T follicular helper cell (primary cell): ENCODE measurements at places on chromosomes 13 and 19.

DNA sequence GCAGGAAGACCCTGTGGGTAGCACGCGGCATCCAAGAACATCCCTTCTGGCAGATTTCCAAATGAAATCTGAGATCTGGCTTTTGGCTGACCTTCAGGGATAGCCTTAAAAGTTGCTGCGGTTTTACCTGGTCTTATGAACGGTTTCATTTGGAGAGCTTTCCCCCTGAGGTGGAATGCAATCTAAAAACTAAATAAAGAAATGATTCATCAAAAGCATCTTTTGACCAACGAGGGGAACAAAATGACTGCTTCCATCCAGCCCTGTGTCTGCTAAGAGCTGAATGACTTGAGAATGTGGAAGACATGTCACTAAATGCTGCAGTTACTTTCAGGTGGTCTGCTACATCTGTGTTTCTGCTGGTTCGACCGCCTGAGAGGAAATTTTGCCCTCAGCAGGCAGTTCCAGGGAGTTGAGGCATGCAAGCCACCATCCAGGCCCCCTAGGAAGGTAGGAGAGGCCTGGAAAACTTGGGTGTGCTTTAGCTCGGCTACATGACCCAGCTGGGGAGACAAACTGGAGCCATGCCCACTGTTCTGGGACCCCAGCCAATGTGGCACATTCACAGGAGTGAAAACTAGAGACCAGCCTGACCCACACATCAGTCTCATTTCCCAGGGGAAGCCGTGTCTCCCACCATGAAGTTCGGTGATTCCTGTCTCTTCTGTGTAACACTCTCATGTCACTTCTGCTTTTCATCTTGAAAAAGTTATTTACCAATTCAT is 175.1 kb upstream of the KL start:
- DNase-seq: no peak

GRCh38 chr19:16890461-16891184 is 1.8 kb downstream of the F2RL3 start:
- DNase-seq: no peak

GRCh38 chr13:105665284-105665683 is 870.2 kb downstream of the EFNB2 start:
- DNase-seq: no peak

DNA sequence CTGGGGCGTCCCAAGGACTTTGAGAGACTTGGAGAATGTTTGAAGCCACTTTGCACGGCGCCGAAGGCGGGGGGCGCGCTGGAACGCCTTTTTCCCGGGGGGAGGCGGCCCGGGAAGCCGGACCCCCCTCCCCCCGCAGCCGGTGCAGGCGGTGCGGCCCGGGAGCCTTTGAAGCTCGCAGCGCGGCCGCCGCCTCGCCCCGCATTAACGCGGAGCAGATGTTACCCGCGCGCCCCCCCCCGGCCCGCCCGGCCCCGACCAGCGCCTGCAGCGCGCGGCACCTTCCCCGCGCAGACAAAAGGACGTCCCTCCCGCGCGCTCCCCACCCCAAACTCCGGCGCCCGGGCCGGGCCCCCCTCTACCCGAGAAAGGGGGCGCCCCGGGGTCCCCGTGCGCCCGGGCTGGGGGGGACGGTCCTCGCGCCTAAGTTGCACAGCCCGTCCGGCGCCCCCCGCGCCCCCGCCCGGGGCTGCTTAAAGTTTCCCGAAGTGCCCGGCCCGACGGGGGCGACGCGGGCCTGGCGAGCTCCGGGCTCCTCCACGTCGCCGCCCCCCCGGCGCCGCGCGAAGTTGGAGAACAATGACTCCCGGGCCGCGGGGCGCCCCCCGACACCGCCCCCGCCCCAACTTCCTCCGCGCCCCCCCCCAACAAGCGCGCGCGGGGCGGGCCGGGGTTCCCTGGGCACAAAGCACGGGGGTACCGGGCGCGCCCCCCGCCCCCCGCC is 685 bp downstream of the TCF3 start:
- DNase-seq: peak; percentile 29

GRCh38 chr19:46025835-46026234 is 3.0 kb upstream of the PGLYRP1 start:
- DNase-seq: no peak

DNA sequence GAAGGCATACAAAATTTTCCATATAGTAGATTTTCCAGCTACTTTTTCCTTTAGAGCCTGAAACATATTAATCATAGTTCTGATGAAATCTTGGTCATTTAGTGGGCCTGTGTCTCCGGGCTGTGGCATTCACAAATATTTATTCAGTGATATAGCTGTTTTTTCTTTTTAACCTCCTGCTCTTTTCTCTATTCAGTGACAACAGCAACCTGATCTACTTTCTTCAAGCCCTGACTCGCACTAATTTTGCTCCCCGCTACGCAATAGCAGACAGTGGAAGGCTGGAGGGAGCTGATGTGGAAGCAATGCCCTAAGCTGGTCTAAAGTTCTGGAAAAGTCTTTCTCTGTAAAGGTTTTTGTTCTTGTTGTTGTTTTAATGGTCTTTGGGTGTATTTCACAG is 289.7 kb downstream of the SLITRK6 start:
- no peak for DNase-seq

DNA sequence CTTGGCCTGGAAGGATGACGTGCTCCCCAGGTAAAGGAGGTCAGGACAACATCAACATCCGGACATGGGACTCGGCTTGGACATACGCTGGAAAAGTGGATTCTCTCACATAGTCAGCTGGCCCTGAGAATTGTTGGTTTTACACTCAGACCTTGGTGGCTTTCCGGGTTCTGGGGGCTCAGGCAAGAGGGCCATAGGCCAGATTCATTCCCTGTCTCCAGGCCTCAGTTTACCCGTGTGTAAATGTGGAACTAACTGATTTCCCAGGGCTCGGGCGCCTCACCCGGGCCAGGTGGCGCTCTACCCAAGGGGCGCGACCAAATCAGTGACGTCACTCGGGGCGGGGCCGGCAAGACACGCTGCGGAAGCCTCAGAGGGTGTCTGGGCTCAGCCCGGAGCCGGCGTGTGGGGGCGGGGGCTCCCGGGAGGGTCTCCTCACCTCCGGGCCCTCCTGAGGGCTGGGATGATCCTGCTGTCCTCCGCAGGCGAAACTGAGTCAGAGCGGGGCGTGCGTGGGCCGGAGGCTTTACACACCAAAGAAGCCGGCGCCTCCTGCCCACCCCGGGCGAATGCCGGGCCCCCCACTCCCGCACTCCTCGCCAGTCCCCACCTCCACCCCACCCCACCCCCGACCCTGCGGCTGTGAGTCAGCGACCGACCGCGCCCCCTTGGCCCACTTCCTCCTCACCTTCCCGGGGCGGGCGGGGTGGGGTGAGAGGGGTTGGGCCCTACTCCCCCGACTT is 862 bp upstream of the VASP start:
- DNase-seq: peak; percentile 95

DNA sequence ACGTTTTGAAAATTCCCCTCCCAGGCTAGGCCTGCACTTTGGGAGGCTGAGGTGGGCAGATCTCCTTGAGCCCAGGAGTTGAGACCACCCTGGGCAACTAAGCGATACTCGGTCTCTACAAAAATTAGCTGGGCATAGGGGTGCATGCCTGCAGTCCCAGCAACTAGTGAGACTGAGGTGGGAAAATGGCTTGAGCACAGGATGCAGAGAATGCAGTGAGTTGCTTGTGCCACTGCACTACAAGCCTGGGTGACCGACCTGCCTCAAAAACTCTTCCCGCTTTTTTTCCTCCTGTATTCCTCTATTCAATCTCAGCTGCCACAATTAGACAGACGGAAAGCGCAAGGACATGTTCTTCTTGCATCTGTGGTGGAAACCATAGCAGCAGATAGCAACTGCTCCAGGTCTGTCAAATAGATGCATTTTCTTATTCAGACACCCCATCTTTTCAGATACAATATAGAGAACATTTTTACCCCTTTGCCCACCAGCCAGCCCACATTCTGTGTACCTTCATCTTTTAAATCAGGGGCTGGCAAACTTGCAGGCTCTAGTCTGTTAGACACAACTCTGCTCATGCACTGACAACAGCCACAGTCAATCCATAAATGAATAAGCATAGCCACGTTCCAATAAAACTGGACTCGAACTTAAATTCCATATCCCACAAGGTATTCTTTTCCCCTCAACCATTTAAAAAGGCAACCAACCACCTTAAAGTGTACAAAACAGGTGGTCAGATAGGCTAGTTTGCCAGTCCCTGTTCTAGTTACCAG is 4.8 kb downstream of the TPT1 start:
- no peak for DNase-seq

GRCh38 chr13:20924758-20925394 is 22.3 kb upstream of the XPO4 start:
- DNase-seq: peak; percentile 60

GRCh38 chr13:51832471-51833152 is 12.4 kb downstream of the TMEM272 start:
- DNase-seq: peak; percentile 48

- no peak for DNase-seq
These were observed 64.2 kb downstream of the MCF2L start for GRCh38 chr13:113033054-113033850.

GRCh38 chr19:10105509-10106099 is 558 bp upstream of the PPAN start:
- peak; percentile 57 for DNase-seq

DNA sequence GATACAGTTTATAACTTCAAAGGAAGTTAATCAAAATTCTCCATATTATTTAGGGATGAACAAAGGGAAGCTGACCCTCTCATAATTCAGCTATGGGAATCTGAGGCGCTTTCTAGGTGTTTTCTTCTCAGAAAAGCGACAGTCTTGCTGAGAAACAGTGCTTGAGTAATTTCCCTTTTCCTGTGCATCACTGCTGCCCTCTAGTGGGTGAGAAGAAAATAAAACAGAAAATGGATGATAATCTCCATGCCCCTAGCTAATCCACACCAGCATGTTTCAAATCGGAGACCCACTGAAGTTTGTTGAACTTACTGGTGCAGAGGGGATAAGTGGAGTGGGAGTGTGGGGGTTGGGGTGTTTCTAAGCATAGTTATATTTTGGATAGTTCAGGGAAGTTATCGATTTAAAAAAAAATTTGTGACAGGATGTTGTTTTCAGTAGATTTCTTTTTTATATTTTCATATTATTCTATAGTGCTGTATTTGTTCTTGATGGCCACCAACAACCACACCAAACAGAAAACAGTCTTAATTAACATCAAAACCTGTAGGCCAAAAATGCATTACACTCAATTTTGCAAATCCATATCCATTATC is 21.4 kb downstream of the LCP1 start:
- peak; percentile 20 for DNase-seq

GRCh38 chr13:34066344-34066743 is 248.4 kb downstream of the RFC3 start:
- DNase-seq: no peak

DNA sequence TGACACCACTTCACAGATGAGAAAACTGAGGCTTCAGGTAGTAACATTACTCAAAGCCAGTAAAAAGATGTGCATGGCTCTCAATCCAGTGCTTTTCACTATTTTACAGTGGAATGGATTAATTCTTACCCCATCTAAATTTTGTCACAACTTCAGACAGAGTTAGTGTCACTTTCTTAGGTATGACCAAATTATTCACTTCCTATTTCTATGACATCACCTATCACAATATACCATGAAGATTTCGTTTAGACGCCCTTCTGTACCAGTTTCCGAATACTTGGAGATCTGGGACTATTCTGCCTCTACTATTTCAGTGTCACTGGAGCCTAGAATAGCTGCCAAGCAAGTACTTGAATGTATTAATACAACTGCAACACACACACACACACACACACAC is 437.5 kb downstream of the KLF12 start:
- no peak for DNase-seq
